ENCODE measurements at places on chromosomes 12 and 14.

DNA sequence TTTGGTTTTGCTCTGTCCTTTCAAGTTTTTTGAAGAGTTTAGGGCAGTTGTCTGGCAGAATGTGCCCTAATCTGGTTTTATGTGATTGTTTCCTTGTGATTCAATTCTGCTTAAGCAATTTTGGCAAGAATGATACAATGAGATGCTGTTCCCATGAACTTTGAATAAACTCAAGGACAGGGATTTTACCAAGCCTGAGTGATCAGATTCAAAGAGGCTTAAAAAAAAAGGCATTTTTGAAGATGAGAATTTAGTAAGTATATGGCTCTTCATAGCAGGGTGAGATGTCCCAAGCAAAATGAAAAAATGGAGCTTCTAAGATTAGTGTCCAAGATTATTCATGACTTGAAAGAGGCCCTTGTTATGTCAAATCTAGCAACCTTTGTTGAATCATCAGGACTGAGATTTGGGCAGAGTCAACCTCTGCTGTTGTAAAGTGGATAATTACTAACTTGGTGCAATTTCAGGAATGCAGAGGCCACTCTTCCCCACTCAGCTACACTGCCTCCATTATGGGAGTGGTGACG lies 180.6 kb upstream of the NUDT4 start:
- no peak for DNase-seq

DNA sequence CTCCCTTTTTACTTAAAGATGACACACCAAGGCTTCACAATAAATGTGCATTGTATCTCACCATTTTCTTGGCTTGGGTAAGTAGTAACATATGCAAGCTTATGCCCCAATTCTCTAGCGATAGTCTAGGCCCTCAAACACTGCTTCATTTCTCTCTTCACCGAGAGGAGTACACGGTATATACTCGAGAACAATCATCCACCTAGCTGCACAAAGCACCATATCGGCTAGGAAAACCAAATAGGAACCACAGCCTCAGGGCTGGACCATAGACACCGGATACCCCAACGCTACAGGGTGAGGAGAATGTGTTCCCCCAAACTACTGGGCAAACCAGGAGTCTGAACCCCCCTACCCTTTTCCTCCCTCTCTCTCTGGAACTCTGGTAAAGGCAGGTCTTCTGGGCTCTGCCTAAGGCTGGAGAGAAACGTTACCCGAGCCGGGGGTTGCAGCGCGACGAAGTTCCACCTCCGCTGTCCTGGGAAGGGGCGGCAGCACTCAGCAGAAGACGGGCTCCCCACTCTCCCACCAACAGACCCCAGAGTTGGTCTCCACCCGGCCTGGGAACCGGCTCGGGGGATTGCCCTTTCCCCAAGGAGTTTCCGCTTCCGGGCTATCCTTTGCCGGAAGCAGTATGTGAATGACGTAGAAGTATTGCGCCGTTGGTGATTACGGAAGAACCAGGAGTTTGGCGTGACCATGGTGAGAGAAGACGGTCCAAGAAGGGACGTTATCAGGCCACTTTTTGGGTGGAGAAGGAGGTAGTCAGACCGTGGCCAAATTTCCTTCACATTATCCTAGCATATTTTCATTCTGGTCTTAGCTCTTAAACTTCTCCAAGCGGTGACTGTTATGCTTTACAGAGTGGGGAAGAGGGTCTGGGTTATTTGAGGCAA lies at the start of the genes AREL1 and FCF1:
Gene AREL1 (minus strand): TSS at position 582 of the 896 bp plus-strand sequence. CDS start 27,465 bp downstream, outside the sequence.
Gene FCF1 (plus strand): TSS at position 646 of the 896 bp plus-strand sequence. CDS start 54 bp downstream, at position 700.
- DNase-seq, result no peak

GRCh38 chr12:11446372-11446771 lies 51.0 kb upstream of the PRB2 start:
- no peak for DNase-seq

DNA sequence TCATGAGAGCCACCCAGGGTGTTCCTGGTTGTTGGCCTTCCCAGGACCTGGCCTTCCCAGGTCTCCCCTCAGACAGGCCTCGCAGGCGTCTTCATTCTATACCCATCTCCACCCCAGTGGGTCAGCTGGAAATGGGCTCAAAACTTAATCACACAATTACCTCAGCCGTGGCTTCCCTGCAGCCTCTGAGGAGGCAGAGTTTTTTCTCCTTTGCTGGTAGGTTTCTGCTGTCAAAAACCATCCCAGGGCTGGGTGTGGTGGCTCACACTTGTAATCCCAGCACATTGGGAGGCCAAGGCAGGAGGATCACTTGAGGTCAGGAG lies 13.2 kb downstream of the NFKBIA start:
- no peak for DNase-seq

GRCh38 chr12:132218527-132218875 lies 74.2 kb downstream of the NOC4L start:
- no peak for DNase-seq

DNA sequence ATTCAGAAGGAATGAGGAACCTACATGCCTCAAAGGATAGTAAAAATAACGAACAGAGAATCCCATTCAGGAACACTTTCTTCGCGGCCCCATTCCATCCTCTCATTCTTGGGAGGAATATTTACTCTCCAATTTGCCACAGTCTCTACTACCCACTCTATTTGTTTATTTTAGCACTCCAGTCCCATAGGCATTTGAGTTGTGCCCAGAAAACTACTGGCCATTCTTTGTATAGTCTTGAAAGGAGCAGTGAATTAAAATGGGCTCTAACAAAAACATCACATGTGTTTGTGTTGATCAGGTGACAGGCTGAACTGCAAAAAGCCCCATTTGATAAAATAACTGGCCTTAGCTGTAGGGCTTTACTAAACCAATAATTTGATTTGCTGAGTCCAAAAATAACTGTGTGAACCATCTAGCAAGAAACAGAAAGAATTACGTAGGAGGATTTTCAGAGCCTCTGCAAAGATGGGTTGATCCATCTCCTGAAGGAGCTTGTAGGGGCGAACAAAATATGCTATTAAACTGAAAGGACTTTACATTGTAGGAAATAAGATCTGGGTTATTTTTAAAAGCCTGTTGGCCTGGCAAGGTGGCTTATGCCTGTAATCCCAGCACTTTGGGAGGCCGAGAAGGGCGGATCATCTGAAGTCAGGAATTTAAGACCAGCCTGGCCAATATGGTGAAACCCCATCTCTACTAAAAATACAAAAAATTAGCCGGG lies 142.3 kb upstream of the CPNE8 start:
- no peak for DNase-seq

DNA sequence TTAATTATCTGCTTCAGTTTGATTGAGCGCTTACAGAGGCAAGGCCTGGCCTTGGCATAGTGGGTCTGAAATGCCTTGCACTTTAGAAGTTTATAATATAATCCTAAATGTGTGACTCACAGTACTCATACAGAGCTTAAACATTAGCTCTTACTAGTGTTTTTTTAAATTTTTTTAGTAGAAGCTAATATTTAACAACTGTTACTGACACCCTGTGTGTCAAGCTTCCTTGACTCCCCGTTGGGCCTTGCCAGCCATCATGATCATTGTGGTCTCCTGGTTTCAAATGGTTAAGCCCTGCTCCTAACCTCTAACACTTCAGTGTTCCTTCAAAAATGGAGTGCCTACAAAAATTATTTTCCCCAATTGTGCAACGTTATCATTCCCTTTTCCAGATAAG lies 126.9 kb downstream of the GALC start:
- no peak for DNase-seq

GRCh38 chr12:92229381-92229780 lies 83.7 kb upstream of the BTG1 start:
- no peak for DNase-seq

GRCh38 chr12:51846911-51847642 lies 1.4 kb downstream of the FIGNL2 start:
- DNase-seq, result no peak

DNA sequence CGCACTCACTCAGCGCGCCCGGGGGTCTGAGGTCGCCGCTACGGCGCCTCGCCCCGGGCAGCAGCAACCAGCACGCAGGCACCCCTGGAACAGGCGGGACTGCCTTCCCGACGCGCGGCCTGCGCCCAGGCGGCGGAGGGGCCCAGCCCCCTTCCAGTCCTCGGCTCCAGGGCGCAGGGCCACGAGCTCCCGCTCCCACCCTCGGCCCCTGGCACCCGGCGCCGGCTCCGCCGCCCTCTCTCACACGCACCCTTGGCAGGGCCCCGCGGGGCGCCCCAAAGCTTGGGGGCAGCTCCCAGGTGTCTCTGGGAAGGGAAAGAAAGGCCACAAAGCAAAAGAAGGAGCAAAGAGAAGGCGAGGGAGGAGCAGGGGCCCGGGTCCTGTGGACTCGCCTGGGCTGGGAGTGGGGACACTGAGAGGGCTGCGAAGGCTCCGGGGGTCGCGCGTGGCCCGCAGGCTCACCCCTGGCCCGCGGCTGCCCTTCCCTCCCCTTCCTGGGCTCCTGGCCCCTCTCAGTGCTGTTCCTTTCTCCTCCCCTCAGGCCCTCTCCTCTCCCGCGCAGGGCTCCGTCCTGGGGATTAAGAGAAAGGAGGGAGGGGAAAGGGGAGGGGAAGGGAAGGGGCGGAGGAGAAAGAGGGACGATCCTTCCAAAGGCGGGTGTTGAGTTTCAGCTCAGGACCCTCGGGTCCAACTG lies 907 bp upstream of the EFS start:
- peak; percentile 75 for DNase-seq

GRCh38 chr14:59215757-59216156 lies 27.3 kb downstream of the DAAM1 start:
- no peak for DNase-seq

DNA sequence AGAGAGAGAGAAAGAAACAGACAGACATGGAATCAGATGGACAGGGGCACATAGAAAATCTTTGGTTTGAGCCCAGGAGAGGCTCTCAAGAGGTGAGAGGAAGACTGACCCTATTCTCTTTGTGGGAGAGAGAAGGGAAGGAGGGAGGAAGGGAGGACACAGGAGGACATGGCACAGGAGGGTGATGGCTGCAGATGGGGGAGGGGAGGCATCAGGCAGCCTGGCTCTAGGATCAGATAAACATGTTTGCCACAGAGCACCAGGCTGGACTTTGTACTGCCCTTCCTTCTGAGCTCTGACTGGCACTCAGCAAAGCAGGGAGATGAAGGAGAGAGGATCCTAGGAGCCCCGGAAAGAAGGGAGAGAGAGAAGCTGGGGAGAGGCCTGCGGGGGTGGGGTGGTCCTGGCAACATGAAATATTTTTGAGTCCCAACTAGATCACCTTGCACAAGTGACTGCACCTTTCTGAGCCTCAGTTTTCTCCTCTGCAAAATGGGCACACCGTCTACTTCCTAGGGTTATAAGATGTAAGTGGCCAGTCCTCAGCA lies 6.1 kb downstream of the HNF1A start:
- DNase-seq, result no peak

DNA sequence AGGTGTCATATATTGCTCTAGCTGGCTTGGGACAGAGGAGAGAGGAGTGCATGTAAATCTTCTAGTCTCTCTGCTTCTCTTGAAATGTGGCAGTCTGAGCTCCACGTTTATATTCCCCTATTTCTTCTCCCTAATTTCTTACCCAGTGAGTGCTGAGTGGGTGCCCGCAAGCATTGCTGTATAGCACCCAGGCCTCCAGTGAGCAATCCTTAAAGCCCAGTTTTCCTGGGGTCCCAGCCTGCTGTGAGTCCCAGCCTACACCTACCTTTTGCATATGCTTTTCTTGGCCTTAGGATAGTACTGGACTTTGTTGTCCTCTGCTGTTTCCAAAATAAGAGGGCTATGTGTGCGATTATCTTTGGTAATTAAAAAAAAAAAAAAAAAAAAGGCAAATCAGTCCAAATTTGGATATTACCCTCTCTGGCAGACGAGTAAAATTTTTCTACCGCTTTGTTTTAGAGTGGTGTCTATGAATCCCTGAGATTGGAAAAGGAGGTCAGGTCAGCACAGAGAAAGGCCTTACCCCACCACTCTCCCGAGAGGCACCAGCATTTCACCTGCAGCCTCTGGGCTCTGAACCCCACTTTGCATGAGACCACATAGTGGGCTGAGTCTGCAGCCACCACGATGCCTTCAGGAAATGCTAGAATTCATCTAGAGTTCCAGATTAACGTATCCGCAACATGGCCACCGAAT lies 1.1 kb downstream of the MGST1 start:
- DNase-seq, result no peak

GRCh38 chr12:27802511-27802910 lies 22.5 kb upstream of the MANSC4 start:
- DNase-seq, result no peak

Measured in amygdala (tissue), 56 donors.